ENCODE measurements at places on chromosomes 1 and 21.

DNA sequence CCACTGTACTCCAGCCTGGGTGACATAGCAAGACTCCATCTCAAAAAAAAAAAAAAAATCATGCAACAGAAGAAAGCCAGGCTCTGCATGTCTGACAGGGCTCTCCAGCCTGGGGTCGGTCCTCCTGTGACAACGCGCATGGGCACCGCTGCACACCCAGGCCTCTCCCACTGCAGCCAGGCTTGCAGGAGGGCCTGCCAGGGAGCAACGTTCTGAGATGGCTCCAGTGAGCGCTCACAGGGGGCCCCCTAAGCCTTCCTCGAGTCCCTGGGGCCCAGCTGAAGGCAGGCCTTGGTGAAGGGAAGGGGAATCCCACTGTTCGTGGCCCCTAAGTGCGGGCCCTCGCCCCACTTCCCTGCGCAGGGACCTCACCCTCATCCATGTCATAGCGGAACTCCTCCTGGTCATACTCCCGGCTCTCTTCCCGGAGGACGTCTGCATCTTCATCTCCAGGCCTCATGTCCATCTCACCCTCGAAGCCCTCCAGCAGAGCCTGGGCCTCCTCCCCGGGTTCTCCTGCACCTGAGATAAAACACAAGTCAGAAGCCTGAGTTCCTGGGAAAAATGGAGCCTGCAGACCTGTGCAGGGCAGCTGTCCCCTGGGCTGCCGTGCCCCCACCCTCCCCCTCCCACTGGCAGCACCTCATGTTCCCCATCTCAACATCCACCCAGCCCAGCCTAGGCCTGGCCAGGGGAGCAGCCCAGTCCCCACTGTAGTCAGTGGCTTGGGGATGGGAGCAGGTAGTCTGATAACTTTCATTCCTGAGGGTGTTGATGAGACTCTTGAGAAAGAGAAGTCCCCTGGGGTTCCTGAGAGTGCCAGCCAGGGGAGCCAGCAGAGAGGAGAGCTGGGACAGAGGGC is 20.3 kb downstream of the RSPH1 start:
- no peaks in the 10 kb centered on the region for H3K36me3 ChIP-seq
- H3K27ac ChIP-seq, result no peak overlapping the region
- DNase-seq, result no peak
- no peak overlapping the region for H3K4me3 ChIP-seq

- peak; percentile 100 for DNase-seq
- no peaks in the 10 kb centered on the region for H3K27me3 ChIP-seq
- peaks cover 73% of the 10 kb centered on the region for H3K4me1 ChIP-seq
- H3K27ac ChIP-seq, result peak overlapping the region; percentile 90
- H3K36me3 ChIP-seq, result peaks cover 67% of the 10 kb centered on the region
These were observed 2.6 kb downstream of the COL16A1 start for GRCh38 chr1:31701091-31701736.

- DNase-seq, result no peak
- H3K27ac ChIP-seq, result no peak overlapping the region
- peaks cover 2% of the 10 kb centered on the region for H3K27me3 ChIP-seq
- H3K4me3 ChIP-seq, result no peak overlapping the region
These were observed 19.9 kb downstream of the GFI1 start for GRCh38 chr1:92466683-92467352.

GRCh38 chr21:18603261-18603660 is 199.7 kb upstream of the TMPRSS15 start:
- no peak for DNase-seq
- no peaks in the 10 kb centered on the region for H3K27me3 ChIP-seq
- no peaks in the 10 kb centered on the region for H3K36me3 ChIP-seq
- H3K27ac ChIP-seq, result no peak overlapping the region
- H3K4me1 ChIP-seq, result no peaks in the 10 kb centered on the region
- no peak overlapping the region for H3K4me3 ChIP-seq

DNA sequence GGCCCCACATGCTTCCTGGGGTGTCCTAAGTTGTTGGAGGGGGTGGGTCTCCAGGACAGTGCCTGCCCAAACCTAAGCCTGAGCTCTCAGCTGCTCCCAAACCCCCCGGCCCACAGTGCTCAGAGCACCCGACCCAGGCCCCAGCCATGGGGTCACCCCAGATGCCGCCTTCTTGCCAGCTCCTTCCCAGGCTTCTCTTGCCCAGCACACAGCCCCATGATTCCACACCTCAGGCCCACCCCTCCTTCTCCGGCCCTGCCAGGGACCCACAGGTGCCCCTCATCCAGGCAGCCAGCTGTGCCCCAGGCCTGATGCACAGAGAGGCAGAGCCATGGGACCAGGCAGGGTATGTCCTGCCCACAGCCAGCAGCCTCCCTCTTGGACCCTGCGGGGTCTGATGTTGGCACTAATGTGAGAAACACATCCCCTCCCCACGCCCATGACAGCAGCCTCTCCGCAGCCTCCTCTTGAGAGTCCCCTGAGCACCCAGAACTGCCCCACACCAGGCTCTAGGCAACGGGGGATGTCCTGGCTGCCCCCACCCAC is 4.9 kb downstream of the WNT9A start:
- H3K4me3 ChIP-seq, result no peak overlapping the region
- DNase-seq, result no peak
- H3K4me1 ChIP-seq, result peaks cover 26% of the 10 kb centered on the region
- H3K27me3 ChIP-seq, result no peaks in the 10 kb centered on the region
- H3K36me3 ChIP-seq, result 0 out of 2 replicates have a peak, but pooled peaks cover 3% of the 10 kb centered on the region

DNA sequence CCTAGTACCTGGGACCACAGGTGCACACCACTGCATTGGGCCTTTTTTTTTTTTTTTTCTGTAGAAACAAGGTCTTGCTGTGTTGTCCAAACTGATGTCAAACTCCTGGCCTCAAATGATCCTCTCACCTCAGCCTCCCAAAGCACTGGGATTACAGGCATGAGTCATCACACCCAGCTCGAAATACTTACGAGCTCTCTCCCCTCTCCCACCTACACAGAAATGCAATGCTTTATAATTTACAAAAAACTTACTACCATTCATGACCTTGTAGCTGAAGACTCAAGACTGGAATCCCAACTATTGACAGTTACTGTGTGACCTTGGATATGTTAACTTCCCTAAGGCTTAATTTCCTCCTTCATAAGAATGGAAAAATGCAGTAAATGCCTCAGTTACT is 18.7 kb downstream of the FOXJ3 start:
- DNase-seq, result no peak
- no peaks in the 10 kb centered on the region for H3K36me3 ChIP-seq
- no peaks in the 10 kb centered on the region for H3K27me3 ChIP-seq
- H3K4me1 ChIP-seq, result peaks cover 19% of the 10 kb centered on the region

- H3K27ac ChIP-seq, result no peak overlapping the region
- no peaks in the 10 kb centered on the region for H3K4me1 ChIP-seq
These were observed 189.2 kb downstream of the CDC7 start for GRCh38 chr1:91689641-91690481.

DNA sequence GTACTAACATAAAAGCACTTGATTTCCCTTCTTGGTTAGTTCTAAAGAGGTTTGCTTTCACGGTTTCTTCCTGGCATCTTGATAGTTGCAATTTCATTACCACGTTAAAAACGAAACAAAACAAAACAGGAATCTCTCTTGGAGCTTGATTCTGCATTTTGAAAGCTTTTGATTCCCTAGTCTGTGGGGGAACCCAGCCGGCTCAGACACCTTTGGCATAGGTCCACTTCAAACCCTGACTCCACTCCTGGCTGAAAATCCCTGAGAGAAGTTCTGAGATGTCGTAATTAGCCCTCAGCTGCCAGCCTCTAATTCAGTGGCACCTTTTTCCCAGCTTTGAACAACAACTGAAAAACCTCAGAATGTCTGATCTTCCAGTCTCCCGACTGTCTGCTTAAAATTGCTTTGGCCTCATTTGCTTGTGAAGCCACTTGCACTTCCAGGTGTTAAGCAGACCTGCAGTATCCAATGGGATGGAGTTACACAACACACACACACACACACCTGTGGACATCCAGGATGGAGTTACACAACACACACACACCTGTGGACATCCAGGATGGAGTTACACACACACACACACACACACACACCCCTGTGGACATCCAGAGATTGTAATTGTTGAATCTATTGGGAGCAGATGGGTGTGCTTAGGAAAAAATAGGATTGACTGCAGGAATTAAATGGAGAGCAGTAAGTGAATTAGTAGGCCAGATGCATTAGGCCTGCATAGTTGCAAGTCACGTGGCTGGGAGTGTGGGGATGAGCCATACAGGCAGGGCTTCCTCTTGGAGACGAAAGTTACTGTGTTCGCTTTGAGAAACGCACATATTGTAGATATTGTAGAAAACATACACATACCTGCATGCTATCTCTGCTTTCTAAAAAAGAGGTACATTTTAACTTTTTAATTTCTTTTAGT is 285.6 kb upstream of the FMN2 start:
- H3K27ac ChIP-seq, result no peak overlapping the region
- no peaks in the 10 kb centered on the region for H3K27me3 ChIP-seq
- no peaks in the 10 kb centered on the region for H3K36me3 ChIP-seq
- no peaks in the 10 kb centered on the region for H3K4me1 ChIP-seq
- H3K4me3 ChIP-seq, result no peak overlapping the region
- no peak for DNase-seq

DNA sequence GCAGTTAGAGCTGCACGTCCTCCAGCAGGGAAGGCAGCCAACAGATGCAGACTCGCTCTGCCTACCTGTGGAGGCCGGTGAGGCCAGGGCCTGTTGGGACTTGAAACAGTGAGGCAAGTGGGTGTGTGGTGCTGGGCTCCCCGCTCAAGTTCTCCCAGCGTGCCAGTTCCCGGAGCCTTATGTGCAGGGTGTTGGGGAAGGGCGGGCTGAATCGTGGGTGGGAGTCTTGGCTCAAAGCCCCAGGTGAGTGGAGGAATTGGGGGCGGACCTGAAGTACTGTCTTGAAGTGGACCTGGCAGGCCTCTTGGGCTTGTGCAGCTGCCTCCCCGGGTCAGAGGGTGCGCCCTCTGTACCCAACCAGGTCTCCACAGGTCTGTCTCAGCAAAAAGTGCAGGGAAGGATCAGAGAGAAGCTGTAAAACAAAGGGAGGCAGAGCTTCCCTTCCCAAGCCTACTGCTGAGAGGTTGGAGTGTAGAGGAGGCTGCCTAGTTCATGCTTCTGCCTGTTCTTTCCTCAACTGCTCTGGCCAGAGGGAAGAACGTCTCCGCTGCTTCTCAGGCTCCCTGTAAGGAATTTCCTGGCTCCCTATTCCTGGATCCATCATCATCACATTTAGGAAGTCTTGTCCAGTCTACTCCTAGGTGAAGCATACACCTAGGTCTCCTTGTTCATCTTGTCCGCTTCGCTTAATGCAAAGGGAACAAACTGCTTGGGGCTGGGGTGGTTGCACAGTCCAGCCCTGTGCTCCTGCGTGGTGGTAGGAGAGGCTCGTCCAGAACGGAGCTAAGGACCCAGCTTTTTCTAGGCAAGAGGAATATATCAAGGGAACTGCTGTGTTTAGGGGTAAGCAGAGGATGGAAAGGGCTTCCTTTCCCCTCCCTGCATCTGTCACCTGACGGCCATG is 14.9 kb downstream of the UTP11 start:
- H3K4me3 ChIP-seq, result no peak overlapping the region
- DNase-seq, result no peak
- no peak overlapping the region for H3K27ac ChIP-seq
- peaks cover 16% of the 10 kb centered on the region for H3K4me1 ChIP-seq
- H3K36me3 ChIP-seq, result peaks cover 46% of the 10 kb centered on the region

DNA sequence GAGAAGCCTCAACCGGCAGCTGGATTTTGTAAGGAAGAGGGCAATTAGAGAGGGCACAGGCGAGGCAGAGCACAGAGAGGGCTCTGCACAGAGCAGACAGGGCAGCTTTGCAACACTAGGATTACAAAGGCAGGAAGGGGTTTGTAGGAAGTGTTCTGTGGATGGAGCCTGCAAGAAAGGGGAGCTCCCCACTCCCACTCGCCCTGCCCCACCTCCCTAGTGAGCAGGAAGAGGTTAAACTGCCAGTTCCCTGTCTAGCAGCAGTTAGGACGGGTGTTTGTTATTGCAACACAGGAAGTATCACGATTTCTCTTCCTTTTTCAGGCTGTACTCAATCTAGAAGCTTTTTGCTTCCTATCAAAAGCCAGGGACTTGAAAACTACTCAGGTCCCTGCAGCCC is 63.3 kb upstream of the LRRC8D start:
- H3K4me1 ChIP-seq, result no peaks in the 10 kb centered on the region
- DNase-seq, result no peak
- no peak overlapping the region for H3K4me3 ChIP-seq
- no peak overlapping the region for H3K27ac ChIP-seq
- no peaks in the 10 kb centered on the region for H3K36me3 ChIP-seq
- no peaks in the 10 kb centered on the region for H3K27me3 ChIP-seq

- H3K36me3 ChIP-seq, result no peaks in the 10 kb centered on the region
- no peak for DNase-seq
- H3K4me3 ChIP-seq, result no peak overlapping the region
- H3K27ac ChIP-seq, result no peak overlapping the region
- H3K4me1 ChIP-seq, result no peaks in the 10 kb centered on the region
These were observed 156.4 kb downstream of the PTGER3 start for GRCh38 chr1:70891051-70891843.

GRCh38 chr21:37219761-37220432 is 47.2 kb downstream of the VPS26C start:
- H3K36me3 ChIP-seq, result peaks cover 18% of the 10 kb centered on the region
- no peak for DNase-seq
- peaks cover 19% of the 10 kb centered on the region for H3K4me1 ChIP-seq
- H3K27me3 ChIP-seq, result no peaks in the 10 kb centered on the region

DNA sequence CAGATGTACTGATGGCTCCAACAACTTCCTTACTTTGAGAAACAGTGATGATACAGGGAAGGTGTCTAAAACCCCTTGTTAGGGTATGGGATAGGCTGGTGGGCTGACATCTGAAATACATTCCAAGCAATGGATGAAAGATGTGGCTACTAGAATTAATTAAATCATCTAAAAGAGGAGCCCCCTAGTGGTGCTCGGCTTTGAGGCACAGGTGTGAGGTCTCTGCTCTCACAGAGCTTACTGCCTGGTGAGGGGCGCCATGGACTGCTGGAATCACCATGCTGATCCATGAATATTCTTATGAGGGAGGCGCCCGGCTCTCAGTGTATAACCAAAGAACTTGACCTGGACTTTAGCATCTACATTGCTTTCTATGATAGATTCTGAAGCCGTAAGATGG is 48.5 kb downstream of the GNG4 start:
- no peaks in the 10 kb centered on the region for H3K27me3 ChIP-seq
- H3K4me3 ChIP-seq, result no peak overlapping the region
- H3K36me3 ChIP-seq, result no peaks in the 10 kb centered on the region
- no peak for DNase-seq

GRCh38 chr21:16285605-16286126 is 555.9 kb downstream of the USP25 start:
- H3K27ac ChIP-seq, result no peak overlapping the region
- peaks cover 2% of the 10 kb centered on the region for H3K4me1 ChIP-seq
- no peaks in the 10 kb centered on the region for H3K36me3 ChIP-seq

Data from SJSA1 (cell line).